ENCODE measurements at places on chromosomes 1 and 21.

DNA sequence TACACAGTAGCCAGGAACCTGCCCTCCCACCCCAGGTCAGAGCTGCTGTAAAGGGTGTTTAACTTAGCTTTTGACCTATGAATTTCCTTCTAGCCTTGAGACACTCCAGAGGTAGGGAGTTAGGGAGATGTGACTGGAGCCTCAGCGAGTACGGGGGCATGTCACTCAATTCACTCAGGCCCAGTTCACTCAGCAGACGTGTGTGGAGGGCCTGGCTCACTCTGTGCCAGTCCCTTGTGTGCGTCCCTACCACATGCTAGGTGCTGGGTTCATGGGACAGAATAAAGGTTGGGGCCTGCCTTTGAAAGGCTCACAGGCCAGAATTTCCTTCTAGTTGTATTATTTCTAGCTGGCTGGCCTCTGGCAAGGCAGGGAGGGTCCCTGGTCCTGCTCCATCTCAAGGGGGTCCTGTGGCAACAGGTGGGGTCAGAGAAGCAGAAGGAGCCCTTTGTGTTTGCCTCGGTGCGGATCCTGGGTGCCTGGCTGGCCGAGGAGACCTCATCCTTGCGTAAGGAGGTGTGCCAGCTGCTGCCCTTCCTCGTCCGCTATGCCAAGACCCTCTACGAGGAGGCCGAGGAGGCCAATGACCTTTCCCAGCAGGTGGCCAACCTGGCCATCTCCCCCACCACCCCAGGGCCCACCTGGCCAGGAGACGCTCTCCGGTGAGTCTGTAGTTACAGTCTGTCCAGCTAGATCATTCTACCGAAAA lies 4.5 kb downstream of the NCDN start:
- DNase-seq: no peak

DNA sequence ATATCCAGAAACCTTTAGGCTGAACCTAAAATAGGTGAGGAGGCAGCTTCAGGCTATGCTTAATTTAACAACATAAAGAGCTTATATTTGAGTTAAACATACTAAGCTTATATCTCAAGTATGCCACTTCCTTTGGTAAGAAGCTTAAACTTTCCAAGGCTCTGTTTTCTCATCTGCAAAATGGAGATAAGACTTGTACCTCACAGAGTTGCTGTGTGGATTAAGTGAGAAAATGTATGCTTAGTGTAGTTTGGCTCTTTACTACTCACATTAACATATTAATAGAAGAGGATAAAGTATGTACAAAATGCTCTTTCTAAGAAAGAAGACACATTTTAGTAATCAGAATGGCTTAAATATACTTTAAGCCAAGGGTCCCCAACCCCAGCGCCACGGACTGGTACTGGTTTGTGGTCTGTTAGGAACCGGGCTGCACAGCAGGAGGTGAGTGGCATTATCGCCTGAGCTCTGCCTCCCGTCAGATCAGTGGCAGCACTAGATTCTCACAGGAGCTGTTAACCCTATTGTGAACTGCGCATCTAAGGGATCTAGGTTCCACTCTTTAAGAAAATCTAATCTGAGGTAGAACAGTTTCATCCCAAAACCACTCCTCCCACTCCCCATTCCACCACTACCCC lies 77.2 kb downstream of the HS2ST1 start:
- DNase-seq: no peak

DNA sequence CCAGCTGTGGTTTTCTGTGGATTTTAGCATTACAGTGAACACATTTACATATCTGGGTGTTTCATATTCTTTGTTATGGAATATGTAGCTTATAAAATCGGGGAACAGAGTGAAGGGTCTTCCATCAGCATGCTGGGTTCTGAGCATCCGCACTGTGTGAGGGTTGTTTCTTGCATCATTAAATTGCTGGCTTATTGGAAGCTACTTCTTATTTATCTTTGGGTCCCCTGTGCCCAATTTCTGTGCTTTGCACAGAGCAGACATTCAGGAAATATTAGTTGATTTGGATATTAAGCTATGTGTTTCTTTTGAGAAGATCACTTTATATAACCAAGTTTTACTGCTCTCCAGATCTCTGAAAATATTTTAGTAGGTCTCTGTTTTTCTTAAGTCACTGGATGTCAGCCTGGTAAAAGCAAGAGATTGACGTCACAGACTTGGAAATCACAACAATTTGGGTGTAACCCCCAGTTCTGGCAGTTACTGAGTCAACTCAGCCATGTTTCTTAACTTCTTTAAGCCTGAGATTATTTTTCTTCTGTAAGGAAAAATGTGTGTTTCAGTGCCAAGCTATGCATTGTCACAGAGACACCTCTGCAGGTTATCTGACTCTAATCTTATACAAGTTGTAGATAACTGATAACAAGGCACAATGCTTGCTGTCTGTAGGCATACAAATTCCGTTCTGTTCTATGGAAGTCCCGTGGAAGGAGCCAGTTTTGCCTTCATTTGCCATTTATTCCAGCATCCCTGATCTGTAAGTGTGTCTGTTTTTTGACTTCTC lies 258.3 kb upstream of the KAZN start:
- DNase-seq: no peak

DNA sequence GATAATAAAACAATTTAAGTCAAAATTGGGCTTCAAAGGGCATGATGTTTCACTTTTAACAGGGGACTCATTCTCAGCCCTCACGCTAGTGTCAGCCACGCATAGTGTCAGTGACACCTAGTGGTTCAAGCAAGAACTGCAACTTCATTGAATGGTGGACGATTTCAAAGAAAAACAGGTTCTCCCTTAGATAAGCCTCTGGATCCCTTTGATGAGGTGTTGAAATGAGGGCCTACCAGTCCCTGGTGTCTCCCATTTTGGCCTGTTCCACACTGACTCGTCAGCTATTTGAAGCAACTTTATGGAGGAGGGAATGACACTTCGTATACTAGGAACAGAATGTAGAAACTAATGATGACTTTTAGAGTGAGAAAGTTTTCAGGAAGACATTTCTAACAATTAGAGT lies 56.2 kb downstream of the FCRL5 start:
- peak; percentile 47 for DNase-seq

DNA sequence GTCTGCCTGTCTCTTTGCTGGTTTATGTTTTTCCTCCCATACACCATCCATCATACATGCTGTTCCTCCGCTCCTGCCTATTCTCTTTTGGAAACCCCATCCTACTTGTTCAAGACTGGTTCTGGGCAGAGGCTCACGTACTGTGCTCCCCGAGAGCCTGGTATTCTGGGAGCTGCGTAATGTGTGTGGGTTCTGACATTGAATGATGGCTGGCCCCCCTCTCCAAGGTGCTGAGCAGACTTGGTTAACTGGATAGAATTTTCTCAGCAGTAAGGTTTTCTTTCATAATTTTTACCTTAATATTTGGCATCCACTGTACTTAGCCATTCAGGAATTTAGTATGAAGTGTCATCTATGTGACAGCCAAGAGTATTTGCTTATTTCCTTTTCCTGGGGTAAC lies 26.6 kb downstream of the COQ8A start:
- no peak for DNase-seq

GRCh38 chr1:121586369-121587229 lies 401.8 kb downstream of the SRGAP2C start:
- no peak for DNase-seq

GRCh38 chr1:12405325-12406210 lies 175.7 kb downstream of the VPS13D start:
- no peak for DNase-seq

DNA sequence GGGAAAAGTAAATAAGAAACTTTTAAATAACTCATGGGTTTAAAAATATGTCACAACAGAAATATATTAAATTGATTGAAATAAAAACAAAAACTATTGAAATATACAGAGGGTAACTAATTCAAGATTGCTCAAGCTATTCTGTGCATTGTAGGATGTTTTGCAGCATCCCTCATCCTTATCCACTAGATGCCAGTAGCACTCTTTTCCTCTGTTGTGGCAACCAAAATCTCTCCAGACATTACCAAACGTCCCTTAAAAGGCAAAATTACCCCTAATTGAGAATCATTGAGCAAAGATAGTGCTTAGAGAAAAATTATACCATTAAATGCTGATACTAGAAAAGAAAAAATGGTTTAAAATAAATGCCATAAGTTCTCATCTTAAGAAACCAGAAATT lies 682.6 kb downstream of the RWDD3 start:
- DNase-seq: no peak

GRCh38 chr1:11869104-11869503 lies 10.4 kb upstream of the NPPB start:
- no peak for DNase-seq

- DNase-seq: no peak
These were observed 68.9 kb downstream of the TENT5C start for GRCh38 chr1:117674521-117675400.

DNA sequence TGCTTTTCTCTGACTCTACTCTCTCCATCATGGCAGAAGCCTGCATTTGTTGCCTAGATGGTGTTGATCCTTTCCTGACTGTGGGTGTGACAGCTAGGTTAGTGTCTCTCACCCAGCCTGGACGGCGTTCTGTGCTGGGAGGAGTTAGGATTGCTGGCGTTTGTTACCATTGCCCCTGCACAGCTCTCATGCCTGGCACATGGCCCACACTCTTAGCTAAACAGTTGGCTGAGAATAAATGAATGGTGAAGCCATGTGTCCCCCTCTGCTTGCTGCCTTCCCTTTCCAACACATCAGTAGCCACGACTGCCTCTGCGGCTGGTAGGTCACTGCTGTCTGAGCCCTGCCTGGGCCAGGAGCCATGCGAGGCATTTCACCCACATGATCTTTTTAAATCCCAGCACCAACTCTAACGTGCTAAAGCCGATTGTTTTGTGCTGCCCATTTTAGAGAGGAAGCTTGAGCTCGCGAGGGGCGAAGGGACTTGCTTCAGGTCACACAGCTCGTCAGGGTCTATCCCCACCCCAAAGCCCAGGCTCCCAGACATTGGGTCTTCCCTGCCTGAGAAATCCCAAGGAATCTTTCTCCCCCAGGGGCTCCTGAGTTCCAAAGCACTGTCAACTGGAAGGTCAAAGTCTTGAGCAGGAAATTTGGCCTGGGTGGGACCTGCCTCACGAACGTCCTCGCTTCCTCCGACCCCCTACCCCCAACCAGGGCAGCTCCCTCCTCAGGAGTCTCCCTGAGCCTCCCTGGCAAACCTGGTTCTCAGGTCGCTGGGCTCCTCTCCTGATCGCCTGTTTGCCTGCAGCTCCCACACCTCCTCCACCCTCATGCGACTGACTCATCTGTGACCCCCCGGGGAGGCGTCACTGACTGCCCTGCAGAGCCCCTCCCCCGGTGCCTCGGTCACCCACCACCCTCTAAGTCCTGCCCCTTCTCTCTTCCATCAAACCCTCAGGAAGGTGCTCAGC lies 271.7 kb upstream of the C1orf174 start:
- DNase-seq: no peak

DNA sequence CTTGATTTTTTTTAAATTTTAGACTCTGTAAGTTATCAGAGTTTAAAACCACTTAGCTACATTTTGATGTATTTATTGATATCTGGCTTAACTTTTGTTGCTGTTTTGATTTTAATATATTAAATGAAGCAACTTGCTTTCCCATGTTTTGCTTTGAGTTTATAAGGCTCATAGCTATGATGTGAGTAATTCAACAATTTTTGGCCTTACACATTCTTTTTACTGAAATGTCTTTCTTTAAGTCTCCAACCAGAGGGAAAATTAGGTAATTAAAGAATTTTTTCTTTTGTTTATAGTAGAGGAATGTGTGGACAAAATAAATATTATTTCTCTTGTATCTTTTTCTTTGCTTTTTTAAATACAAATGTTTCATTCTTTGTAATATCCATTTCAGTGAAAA lies 258.3 kb upstream of the ADAMTS5 start:
- no peak for DNase-seq

GRCh38 chr1:21095976-21096375 lies 80.7 kb downstream of the EIF4G3 start:
- no peak for DNase-seq

- DNase-seq: no peak
These were observed 4.0 kb downstream of the RNF11 start for GRCh38 chr1:51240084-51240483.

GRCh38 chr1:206492589-206492988 lies 14.7 kb upstream of the RASSF5 start:
- DNase-seq: no peak

Data from stimulated activated naive CD8-positive, alpha-beta T cell treated with anti-CD3 and anti-CD28 coated beads, Interleukin-15, amount 100 ng/mL, for 72 hours (primary cell).